Stimulated activated CD8-positive, alpha-beta memory T cell treated with anti-CD3 and anti-CD28 coated beads, Interleukin-15, amount 100 ng/mL, for 1 hour (primary cell): ENCODE measurements at places on chromosomes 7 and 10.

GRCh38 chr7:99011341-99011705 lies 132.6 kb downstream of the SMURF1 start:
- DNase-seq = no peak

GRCh38 chr7:156827587-156828203 lies 65.3 kb downstream of the LMBR1 start:
- DNase-seq = no peak

DNA sequence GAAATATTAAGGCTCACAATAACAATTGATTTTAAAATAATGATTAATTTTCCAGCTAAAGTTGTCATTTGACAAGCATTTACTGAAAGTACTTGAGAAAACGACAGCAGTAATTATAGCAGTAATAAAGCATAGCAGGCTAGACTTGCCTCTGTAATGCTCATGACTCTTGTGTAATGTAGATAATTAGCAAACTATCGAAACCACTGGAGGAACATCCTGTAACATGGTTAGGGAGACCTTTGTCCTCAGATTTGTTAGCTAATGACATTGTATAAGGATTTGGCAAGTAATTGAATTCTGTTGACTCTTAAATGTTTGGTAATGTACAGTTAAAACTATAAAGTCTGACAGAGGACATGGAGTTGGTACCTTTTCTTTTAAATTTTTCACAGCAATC lies 24.8 kb downstream of the ARL4A start:
- DNase-seq = no peak

DNA sequence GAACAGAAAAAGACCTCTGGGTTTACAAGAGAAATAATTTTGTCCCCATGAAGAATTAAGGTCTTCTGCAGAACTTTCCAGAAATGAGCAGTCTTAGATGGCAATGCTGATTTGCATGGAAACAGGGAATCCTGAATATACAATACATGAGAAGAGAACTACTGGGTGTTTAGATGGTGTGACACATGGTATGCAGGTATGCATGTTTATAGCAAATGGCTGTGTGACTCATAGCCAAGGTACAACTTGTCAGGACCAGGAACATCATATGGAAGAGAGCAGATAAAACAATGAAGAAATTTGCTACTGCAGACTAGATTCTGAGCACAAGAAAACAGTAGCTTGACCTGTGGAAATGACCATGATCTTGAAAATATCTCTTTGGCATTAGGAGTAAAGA lies 907.8 kb downstream of the GATA3 start:
- DNase-seq = no peak

DNA sequence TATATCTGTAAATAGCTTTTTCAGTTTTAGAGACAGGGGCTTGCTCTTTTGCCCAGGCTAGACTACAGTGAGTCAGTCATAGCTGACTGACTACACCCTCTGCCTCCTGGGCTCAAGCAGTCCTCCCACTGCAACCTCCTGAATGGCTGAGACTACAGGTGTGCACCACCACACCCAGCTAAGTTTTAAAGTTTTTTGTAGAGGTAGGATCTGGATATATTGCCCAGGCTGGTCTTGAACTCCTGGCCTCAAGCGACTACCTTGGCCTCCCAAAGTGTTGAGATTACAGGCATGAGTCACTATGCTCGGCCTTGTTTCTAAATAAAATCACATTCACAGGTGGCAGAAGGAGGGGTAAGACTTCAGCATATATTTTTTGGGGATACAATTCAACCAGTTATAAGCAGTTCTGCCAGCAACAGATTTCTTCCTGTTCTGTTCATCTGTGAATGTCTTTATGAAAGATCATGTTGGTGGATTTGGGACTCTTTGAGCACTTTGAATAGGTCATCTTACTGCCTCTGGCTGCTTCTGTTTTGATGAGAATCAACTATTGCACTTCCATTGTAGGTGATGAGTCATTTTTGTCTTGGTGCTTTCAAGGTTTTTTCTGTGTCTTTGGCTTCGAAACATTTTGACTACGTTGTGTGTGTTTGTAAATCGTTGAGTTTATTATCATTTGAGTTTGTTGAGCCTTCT lies 15.7 kb downstream of the RBM33 start:
- DNase-seq = no peak

- no peak for DNase-seq
Measured at GRCh38 chr7:66743920-66744319, 3.4 kb downstream of the RABGEF1 start.

- peak; percentile 12 for DNase-seq
Measured at GRCh38 chr10:95560278-95561176, 644 bp downstream of the SORBS1 start.

DNA sequence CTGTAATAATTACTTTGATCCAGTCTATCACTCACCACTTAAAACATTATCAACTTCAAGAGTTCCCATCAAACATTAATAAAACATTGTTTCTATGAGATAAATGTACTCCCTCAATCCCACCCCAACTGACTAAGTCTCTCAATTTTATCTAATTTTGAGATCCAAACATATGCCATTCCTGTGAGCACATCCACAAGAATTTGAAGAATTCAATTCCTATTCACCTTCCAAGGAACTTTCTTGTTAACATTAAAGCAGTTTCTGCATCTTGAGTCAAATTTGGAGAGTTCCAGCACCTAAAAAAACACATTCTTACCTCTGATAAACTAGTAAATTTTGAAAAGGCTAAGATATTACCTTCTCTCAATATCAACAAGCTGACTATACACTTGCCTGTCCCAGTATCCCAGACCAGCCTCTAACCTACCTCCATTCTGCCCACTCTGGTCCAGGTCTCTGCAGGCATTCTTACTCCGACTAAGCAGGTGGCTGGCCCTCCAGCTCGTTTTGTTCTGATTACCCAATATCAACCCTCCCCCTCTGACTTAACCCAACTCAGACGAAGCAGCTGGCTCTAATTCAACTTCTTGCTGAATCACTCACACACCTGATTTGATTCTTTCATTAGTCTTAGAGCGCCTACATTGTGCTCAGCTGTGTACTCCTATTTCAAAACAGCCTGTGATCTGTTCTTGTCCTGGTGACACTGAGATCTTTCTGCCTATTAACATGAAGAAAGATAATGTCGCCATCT lies 275.2 kb downstream of the IPMK start:
- no peak for DNase-seq

GRCh38 chr10:36683421-36683820 lies 442.0 kb upstream of the ANKRD30A start:
- DNase-seq = no peak

GRCh38 chr10:108957681-108958080 lies 965.6 kb downstream of the XPNPEP1 start:
- no peak for DNase-seq

GRCh38 chr7:118311121-118311836 lies 86.8 kb downstream of the ANKRD7 start:
- no peak for DNase-seq

- DNase-seq = no peak
Measured at GRCh38 chr10:77291596-77292505, 345.8 kb downstream of the KCNMA1 start.

- no peak for DNase-seq
Measured at GRCh38 chr7:139692723-139693122, 85.1 kb downstream of the HIPK2 start.

DNA sequence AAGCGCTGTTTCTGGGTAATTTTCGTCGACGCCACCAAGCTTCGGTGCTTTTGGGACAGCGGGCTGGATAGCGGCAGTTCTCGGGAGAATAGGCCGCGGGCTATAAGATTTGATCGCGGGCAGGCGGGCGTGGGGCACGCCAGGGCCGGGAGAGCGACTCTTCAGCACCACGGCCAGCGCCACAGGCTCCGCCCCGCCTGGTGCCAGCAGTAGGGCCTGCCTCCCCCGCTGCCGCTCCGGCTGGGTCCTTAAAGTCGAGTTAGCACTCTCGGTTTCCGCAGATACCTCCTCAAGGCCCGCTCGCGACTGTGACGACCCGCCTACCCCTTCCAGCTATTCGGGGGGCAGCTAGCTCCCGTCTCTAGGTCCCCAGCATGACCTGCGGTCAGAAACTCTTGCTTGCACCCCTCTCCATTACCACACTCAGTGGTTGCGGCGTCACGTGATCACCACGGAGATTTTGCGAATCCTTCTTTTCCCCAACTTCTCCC lies 9.4 kb downstream of the NXPH1 start:
- no peak for DNase-seq

DNA sequence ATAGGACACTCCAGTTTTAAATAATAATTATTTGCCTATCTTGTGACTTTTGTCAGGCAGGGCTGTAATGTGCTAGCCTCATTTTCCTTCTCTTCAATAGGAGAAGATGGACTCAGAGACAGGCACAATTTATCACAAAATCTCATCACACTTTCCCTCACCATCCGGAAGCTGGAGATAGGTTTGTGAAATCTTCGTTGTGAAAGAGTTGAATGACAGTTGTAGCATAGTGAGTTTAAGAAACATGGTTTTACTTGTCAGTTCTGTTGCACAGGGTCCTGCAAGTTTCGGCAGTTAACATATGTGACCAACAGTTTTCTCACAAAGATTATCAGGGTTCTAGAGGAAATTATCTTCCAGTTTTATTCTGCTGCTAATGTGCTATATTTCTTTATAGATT lies 37.7 kb upstream of the MAP3K8 start:
- no peak for DNase-seq

GRCh38 chr7:139683137-139683921 lies 94.5 kb downstream of the HIPK2 start:
- no peak for DNase-seq

- DNase-seq = no peak
Measured at GRCh38 chr7:132115758-132116157, 460.5 kb downstream of the PLXNA4 start.

- no peak for DNase-seq
Measured at GRCh38 chr7:16564909-16565426, 38.3 kb downstream of the LRRC72 start.

- no peak for DNase-seq
Measured at GRCh38 chr10:78547905-78548304, 514.2 kb downstream of the RPS24 start.
